HEK293T (cell line): ENCODE measurements at places on chromosomes 1 and 21.

DNA sequence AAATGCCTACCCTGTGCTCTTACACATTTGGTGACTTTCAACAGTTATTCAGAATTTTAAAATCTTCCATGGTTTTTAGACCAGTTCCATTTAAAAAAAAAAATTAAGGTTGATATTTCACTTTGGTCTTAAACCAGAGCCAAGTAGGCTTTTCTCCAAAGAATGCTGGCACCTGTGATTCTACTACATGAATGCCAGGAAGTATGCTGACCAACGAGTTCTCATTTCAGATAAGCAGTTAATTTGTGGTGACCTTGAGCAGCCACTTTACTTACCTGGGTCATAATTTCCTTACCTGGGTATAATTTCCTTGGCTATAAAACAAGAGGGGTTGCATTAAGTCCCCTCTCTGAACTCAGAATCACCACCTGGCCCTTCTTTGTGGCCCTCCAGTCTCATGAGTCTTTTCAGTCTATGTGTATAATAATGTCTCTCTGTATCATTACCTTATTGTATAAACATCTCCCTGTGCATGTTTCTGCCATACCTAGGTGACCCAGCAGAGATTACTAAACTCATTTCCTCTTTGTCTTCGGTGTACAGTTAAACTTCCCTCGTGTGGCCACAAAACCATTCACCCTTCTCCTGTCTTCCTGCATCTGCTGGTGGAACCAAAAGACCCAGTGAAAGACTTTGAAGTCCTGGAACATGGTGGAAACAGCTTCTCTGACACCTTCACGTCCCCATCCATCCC lies 139.1 kb upstream of the DPT start:
- no peak for DNase-seq

- peak; percentile 89 for DNase-seq
Observed at GRCh38 chr1:203504400-203505250, 10.7 kb downstream of the OPTC start.

DNA sequence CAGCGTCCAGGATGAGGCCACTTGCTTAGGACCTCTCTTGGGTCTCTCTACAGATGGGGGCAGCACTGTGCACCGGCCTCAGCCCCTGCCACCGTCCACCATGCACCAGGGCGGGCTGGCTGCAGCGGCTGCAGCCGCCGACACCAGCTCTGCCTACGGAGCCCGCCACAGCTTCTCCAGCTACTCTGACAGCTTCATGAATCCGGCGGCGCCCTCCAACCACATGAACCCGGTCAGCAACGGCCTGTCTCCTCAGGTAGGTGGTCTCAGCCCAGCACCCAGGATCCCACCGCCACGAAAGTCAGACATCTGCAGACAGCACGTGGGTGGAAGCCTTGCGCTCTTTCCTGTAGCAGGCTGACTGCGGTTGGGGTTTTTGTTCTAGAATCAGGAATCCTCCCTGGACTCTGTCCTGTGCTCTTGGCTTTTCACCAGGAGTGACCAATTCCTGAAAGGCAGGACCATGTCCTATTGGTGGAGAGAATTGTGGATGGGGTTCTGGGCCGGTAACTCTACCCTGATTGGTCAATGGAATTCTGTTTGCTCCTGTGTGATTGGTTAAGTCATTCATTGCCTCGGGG lies 72.5 kb downstream of the PAX7 start:
- no peak for DNase-seq

GRCh38 chr1:63874278-63874880 lies 100.6 kb downstream of the ROR1 start:
- no peak for DNase-seq

GRCh38 chr1:87765681-87766070 lies 437.0 kb downstream of the LMO4 start:
- DNase-seq = no peak

GRCh38 chr21:42401154-42401553 lies 2.5 kb upstream of the UBASH3A start:
- no peak for DNase-seq

- no peak for DNase-seq
Observed at GRCh38 chr1:234970731-234971476, 157.7 kb downstream of the TOMM20 start.

GRCh38 chr1:188641566-188642211 lies 1812.9 kb downstream of the PLA2G4A start:
- DNase-seq = no peak

DNA sequence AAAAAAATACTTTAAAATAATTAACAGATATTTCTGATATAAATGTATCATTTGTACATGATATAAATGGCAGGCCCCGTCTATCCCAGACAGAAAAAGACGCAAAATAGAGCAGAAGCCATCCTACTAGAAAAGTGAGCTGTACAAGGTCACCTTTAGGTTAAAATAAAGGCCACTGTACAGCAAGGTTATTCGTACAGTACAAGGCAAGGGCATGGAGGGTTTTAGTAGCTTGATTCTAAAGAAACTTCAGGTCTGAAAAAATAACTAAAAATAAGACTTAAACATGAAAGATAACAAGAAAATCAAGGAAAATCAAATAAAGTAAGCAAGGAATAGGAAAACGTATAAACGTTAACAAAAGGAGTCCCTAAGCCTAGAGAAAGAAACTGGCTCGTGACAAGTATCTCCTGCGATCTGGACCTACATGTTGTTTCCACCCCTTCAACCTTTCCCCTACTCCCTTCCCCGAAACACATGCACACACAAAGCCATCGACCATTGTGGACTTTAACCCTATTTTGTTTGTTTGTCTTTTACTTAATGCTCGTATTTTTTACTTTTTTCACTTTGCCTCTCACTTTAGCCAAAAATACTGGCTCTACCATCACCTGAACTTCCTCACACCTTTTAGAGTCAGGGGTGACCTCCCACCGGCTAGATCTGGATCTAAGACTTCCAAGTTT lies 26.5 kb upstream of the SLC30A10 start:
- no peak for DNase-seq

DNA sequence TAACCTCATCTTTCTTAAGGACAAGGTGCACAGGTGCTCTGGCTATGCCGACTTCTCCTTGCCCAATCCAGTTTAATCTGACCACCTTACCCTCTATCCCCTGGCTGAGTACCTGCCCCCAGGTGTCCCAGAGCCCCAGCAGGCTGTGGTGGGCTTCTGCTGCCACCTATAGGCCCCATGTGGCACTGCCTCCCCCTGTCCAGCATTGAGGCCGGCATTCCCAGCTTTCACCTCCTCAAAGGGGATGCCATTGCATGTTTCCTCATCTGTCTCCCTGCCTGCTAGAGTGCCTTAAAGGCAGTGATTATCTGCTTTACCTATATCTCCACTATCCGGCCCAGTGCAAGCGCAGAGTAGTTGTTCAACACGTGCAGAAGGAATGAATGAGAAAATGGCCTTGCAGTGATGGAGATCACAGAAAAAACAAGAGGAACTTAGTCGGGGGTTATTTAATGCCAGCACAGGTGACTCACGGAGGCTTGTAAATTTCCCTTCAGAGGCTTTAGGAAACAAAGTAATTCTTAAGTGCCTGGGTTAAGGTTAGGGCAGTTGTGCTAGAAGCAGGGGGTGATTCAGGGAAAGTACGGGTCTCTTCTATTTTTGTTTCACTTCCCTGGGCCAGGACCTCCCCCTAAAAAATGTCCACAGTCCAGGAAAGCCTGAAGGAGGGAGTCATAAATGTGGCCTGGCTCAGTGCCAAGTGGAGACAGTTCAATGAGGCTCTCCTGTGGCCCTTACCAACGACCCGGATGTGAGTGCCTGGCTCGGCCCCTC lies 131.8 kb upstream of the NGF start:
- peak; percentile 82 for DNase-seq

- DNase-seq = peak; percentile 19
Observed at GRCh38 chr1:66132324-66132723, 339.6 kb downstream of the PDE4B start.

DNA sequence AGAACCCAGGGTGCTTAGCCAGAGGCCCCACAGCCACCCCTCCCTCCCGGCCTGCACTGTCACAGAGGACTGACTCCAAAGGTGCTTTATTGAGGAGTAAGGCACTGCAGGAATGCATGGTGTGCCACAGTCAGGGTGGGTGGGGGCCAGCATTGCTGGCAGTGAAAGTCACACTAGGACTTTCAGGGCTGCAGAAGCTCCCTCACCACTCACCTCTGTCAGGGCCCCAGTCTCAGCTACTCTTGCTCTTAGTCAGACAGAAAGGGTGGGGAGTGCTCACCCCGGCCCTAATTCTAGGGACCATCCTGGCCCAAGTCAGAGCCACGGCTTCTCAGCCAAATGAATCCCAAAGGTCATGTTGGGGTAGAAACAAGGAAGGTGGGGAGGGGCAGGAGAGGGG lies 19.4 kb downstream of the KNCN start:
- DNase-seq = no peak

DNA sequence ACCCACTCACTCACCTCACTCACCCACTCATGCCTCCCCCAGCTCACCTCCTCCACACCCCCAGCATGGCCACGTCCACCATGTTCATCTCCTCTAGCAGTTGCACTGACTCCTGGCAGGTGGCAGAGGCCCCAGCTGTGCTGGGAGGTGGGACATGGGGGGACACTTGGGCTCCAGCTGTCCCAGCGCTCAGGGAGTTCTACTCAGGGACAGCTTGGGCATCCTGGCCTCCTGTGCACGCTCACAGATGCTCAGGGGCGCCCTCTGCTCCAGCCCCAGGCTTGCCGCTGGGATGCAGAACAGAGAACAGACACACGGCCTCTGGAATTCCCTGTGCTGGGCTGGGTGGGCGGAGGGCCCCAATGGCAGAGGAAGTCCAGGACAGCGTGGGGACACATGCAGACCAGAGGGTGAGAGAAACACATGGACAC lies 5.2 kb downstream of the KRTAP10-8 start:
- DNase-seq = no peak

DNA sequence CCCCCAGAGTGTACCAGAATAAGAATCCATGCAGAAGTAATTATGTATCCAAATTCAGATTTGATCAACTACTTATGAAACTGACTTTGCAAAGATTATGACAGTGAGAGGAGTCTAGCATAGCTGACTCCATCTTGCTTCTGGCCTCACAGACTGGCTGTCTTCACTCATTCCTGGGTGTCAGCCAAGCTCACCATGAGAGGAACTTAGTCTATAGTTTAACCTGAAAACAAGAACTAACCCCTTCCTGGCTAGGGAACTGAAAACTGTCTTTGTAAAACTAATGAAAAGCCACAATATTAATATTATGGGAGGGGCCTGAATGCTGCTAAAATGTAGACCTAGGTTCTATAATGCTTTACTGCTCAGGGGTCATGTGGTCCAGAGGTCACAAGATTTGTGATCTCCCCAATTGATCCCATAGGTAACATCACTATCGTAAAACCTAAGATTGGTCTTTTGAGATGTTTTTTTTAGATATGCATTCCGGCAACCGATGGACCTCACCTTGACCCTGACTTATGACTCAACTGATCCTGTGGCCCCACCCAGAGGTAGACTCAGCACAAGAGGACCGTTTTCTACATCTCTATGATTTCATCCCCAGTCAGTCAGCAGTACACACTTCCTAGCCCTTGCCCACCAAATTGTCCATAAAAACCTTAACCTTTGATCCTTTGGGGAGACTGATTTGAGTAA lies 55.2 kb downstream of the ATP1B1 start:
- DNase-seq = no peak
